ENCODE measurements at places on chromosomes 5 and 9.

- no peak for DNase-seq
These were observed 355.1 kb upstream of the GRIA1 start for GRCh38 chr5:153135411-153135810.

DNA sequence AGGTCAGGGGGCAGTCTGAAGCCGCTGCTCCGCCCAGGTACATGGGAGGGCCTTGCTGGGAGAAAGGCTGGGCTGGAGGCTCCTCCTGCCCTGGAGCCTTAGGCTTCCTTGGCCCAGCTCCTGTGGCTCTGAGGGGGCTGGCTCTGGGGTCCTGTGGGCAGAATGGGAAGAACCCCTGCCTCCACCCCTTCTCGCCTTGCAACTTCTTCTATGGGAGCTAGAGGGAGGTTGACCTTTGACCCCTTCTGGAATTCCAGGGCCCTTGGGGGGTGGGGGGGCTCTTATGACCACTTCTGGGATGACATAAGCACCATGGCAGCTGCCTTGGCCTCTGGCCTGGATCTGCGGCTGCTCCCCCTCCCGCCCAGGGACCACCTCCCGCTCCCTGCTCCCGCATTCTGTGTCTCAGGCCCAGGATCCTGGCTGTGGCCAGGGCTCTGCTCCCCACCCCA is 32.2 kb downstream of the IER5L start:
- no peak for DNase-seq

DNA sequence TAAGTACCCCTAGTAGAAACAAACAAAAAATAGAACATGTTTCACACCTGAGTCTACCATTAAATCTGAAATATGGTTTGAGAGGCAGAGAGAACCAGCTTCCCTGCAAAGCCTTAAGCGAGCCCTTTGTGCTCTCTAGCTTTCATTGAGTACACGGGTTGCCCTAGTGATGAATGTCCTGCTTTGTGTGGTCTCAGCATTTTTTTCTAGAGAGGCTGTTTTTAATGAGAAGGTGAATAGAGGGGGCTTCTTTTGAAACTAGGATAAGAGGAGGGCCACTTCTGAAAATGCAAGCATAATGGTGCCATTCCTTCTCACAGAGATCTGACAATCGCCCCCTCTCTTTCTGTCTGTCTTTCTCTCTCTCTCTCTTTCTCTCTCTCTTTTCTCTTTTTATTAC is 131.3 kb downstream of the MACIR start:
- no peak for DNase-seq

- no peak for DNase-seq
These were observed 265.7 kb upstream of the KLF4 start for GRCh38 chr9:107755246-107755645.

DNA sequence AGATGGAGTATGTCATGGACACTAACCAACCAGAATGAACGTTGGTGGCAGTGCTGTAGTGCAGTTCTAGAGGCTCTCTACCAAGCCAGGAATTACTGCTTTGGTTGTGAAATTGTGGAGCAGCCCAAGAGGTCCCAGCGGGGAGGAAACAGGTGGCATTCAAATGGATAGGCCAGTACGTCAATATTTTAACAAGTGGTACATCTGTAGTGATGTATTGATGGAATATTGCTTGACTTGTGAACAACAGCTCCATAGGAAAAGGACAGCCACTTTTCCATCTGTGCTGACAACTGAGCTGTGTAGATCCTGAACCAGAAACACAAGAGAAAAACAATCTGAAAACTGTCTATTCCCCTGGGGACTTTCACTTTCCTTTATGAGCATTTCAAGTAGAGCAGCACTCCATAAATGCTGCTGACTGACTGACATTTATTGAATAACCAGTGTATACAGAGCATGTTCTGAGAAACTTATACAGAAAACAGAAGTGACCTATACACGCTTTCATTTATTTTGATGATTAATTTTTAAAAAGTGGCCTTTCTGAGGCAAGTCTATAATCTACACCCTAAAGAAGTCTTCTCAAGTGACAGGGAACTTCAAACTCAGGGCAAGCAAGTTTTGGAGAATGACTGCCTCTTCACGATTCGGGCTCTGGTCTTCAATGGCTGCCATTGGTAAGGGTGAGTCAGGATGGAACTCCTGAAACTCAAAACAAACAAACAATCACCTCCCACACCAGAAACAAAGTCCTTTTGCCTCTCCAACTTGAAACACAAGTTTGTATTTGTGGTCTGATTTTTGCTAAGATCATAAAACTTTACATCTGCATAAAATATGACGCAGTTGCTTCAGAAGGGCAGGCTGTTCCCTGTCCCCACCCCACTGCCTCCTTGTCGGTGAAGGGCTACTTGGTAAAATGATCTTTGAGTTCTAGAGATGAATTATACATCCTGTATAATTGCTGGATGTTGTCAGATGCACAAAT is 362.4 kb downstream of the NDUFS4 start:
- DNase-seq = no peak

DNA sequence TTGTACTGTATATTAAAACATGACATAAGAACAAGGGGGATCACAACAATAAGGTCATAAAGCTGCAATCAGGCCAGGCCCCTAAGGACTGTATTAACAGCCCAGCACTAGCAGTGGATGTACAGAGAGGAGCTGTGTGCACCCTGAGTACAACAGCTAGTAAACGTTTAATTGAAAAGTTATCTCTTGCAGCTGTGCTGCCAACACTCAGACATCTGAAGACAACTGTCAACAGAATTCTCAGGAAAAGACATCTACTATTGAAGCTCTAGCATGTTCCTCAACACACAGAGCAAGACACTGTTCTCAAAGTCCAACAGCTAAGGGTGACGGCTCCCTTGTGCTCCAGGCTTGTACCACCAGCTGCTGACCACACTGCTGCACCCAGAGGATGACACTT is 199.6 kb downstream of the DCP2 start:
- no peak for DNase-seq

DNA sequence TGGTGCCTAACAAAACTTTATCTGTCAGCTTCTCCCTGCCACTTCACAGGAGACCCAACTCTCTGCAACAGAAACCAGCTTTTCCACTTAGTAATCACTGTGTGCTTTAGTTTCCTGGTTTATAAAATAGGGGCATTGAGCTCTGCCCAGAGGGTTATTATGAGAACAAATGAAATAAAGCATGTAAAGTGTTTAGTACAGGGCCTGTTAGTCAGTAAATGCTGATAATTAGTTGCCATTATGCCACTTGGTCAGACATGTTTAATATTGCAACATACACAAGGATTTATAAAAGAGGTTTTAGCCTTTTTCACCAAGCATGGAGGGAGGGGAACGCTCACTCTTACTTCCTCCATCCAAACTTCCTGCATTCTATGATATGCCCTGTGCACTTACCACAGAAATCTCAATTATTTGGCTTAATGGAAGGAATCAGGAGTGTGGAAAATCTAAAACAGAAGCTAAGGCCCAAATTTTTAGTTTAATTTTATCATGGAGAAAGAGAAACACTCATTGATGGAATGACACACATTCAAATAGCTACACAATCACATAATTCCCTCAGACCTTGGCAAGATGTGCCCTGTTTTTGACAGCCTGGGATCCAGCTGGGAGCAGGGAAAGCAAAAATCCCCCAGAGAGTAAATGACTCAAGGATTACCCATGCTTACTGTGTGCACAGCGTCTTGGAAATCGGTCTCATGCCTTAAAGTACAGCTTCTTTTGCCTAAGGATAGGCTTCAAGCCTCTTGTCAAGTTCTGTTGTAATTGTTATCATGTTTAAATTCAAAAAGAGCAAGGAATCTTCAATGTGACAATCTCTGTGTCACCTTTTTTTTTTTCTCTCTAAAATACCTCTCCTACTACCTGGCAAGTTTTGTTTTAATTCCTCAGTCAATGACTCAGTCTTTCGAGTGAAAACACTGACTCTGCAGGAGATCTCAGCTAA is 34.0 kb downstream of the ZNF474 start:
- DNase-seq = no peak

GRCh38 chr5:87099968-87100367 is 167.7 kb upstream of the RASA1 start:
- DNase-seq = no peak

DNA sequence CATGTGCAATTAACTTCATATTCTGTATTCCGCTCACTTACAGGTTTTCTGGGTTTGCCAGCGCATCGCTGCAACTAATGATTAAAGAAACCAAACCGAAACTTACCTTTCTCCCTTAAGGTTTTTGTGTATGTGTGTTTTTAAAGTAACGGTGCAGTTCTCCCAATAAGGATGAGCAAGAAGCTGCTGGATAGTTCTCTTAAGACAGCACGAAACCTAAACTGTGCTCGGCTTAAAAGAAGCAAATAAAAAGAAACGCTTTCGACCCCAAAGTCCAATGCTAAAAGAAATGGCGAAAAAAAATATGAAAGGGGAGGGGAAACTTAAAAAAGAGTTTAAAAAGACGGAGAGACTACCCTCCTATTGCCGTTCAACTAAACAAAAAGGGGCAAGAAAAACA is 340 bp downstream of the ELAVL2 start:
- DNase-seq = no peak

DNA sequence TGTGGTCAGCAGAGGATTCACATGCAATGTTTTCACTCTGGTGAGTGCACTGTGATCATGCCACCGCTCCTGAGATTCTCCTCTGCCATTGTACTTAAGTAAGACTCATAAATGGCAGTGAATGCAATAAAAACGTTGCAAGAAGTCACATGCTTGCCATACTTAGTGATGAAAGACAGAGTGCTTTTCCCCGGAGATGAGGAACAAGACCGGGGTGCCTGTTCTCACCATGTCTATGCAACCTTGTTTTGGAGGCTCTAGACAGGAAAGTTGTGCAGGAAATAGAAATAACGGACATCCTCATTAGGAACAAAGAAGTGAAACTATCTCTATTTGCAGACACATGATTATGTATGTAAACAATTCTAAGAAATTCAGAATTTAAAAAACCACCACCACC is 84.7 kb upstream of the IRX2 start:
- no peak for DNase-seq

- peak; percentile 83 for DNase-seq
These were observed at the start of gene GRPEL2 for GRCh38 chr5:149345147-149345891. GRPEL2 (plus strand) TSS chr5:149345499; CDS start chr5:149345540, 41 bp downstream.

GRCh38 chr9:99075246-99075912 is 29.5 kb upstream of the TGFBR1 start:
- DNase-seq = no peak

DNA sequence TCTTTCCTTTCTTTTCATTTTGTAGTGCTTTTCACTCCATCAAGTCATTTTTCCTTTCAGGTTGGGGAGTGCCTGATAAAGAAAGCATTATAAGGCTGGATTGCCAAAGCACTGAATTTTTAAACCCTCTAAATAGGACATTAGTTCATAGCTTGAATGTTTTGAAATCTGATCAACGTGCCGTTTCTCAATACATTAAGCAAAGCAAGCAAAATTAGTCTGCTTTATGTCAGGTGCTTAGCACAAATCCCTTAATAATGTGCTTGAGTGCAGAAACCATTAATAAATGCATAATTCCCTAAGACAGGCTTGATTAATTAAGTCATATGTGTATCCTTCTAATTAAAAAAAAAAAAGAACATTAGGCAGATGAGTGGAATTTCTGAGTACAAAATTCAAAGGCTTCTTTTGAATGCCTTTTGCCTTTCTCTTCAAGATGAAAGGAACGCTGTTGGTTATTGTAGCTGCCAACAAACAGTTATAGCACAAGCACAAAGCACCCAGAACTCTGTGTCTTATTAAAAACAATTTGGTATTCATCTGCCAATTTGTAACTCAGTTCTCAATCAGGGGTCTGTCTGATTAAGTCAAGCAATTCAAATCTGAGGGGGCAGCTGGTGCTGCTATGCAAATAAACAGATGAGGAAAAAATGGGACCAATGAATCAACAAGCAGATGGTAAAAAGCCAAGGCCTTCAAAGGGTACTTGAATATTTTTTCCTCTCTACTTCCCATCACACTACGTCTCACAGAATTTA is 233.7 kb downstream of the TLE1 start:
- no peak for DNase-seq

- DNase-seq = no peak
These were observed 284.6 kb downstream of the MRPS30 start for GRCh38 chr5:45093377-45093776.

GRCh38 chr5:75648712-75649111 is 37.5 kb downstream of the ANKDD1B start:
- no peak for DNase-seq

GRCh38 chr9:135830496-135830895 is 76.8 kb downstream of the CAMSAP1 start:
- DNase-seq = no peak

DNA sequence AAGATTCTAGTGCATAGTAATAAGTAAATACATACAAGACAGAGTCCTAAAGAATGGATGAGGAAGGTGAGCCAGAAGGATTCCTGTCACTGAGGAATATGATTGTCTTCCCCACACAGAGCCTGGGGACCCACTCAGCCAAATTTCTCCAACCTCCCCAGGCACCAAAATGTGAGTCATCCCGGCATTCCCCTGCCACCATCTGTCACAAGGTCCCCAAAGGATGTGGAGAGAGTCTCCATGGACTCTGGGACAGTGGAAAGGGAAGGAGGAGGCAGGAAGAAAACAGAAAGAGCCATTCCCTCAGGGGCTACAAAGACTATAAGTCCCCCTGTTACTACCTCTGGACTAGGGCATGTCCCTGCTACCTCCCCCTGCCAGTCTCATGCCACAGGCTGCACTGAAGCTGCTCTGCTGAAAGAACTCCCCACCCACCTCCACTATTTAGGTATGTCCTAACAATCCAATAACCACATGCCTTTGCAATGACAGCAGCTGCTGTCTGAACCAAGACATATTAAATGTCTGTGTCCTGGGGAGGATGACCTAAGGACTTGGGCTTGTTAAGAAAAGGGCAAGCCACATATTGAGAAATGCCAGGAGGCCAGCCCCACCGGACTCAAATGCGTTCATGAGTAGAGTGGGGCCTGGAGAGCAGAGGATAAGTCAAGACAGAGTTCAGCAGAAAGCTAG is 10.7 kb upstream of the OR5C1 start:
- DNase-seq = no peak

- DNase-seq = no peak
These were observed 130.3 kb downstream of the SEMA5A start for GRCh38 chr5:9415566-9415965.

- DNase-seq = no peak
These were observed 167.9 kb downstream of the ARHGEF28 start for GRCh38 chr5:73793911-73794310.

DNA sequence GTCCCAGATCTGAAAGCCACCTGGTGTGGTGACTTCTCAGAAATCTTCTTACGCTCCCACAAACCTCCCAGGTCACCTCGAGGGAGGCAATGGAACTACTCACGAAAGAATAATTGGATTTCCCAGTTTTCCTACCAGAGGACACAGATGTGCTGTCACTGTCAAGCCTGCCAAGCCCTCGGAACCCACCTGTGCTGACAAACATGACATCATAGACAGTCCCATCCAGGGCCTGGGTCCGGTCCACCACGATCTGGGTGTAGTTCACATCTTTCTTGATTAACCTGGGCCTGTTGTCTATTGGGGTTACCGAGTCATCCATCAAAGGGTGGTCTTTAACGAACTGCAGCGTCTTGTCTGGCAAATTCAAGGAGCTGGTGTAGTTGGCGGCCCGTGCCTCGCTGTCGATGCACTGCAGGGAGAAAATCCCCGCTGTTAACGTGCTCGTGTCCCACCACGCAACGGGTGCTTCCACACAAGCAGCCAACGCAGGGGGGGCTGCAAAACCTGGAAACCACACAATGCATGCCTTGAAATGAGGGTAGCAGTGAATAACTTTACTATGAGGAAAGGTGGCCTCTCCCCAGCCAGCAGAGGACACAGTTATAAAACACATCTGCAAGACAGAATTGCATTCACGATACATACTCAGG is 69.0 kb downstream of the SECISBP2 start:
- DNase-seq = no peak

All from stimulated activated CD8-positive, alpha-beta memory T cell treated with anti-CD3 and anti-CD28 coated beads, Interleukin-15, amount 100 ng/mL, for 4 hours (primary cell).